Left ventricle myocardium superior (tissue), 1 donor: ENCODE measurements at places on chromosomes 2 and 18. TPM values are rescaled to one million over a fixed set of nuclear protein-coding genes. Genes with fewer than 3 reads are reported as not detected.
A peak's percentile ranks its signal among the peaks of the same experiment; 100 is the strongest.

DNA sequence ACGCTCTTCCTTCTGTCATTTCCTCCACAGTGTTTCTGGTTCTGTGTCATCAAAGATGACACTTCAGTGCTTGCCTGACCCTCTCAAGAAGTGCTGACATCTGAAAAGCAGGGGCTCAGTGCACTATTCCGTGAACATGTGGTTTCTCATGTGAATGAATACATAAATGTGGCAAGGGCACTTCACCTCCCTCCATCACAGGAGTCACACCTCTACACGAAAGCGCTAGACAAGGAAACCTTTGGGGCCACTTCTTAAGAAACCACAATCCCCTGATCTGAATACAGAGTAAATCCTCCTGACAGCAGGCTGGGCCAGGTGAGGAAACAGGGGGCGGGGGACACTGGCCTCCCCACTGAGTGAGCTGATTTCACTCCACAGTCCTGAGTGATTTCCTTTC lies 145.8 kb upstream of the ACAA2 start:
- no peak for DNase-seq

DNA sequence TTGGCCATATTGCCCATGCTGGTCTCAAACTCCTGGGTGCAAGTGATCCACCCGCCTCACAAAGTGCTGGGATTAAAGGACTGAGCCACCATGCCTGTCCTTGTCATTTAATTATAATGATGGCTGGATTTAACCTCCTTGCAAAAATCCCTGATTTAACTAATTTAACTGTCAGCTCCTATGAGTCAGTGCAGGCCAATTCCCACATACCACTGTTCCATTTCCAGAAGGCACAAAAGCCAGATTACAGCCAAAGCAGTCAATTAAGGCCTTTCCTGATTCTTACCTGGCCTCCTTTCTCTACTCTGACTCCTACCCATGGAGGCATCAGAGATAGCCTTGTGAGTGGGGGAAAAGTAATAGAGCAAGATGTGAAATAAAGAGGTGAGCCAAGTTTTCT lies 12.3 kb upstream of the SLC35F5 start:
- DNase-seq = no peak

- DNase-seq = no peak
These were observed 538.2 kb downstream of the NYAP2 start for GRCh38 chr2:225937625-225938187.

DNA sequence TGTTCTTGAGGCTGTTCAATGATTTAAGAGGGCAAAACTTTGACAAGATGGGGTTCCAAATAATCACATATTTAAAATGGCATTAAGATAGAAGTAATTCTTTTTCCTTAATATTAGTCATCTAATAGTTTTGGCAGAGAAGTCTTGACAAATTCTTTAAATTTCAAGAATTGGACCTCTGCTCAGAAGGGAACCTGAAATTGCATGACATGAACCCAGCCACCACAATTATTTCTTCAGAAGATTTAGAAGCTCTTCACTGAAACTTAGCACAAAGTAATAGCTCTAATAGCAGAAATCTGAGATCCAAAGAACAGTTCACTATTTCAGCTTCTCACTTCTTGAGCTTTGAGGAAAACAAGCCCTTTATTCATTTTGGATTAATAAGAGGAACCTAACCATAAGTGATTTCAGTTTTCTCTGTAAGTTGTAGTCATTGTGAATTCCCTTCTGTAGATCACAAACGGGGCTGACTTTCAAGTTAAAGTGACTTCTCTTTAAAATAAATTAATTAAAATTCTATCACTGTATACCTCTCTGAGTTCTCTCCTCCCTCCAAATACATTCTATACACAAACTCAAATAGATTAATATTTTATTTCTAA lies 100.6 kb upstream of the ITGA4 start:
- no peak for DNase-seq

- DNase-seq = no peak
These were observed 61.1 kb downstream of the VWC2L start for GRCh38 chr2:214471990-214472389.

- DNase-seq = peak; percentile 68
These were observed 24.2 kb upstream of the RHOB start for GRCh38 chr2:20422402-20423271.

- DNase-seq = no peak
These were observed 2.4 kb downstream of the OXER1 start for GRCh38 chr2:42761554-42761953.

- no peak for DNase-seq
These were observed 340.4 kb upstream of the MMADHC start for GRCh38 chr2:149928011-149928410.

DNA sequence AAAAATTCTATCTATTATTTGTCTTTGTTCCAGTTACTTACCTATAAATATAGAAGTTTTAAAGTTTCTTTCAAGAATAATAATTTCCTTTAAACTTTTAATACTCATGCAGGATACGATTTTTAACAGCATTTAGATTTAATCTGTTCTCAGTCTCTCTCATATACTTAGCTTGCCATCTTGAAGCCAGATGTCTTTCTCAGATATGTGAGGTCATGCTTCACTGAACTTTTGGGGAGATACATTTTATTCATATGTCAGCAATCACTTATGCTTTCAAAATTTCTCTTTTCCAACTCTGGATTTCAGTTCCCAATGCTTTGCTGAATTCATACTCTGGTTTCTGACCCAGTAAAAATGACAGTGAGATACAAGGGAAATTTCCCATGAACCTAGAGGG lies 66.5 kb upstream of the CCDC178 start:
- no peak for DNase-seq

C2orf78 gene
- not detected for total RNA-seq

DNA sequence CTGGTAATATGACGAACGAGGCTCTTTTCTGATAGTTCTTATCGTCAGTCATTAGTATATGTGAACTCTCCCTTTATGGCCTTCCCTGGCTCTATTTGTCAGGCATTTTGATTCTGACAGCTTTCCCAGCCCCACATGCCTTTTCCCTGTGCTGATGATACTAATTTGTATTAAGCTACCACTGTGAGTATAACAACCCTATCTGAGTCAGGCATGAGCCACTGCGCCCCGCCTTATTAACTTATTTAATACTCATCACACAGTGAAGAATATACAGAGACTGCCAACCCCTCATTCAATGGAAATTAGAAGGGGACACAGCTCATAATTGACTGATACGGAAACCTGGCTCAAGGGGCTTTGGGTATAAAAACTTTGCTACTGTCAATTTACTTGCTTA lies 140.0 kb downstream of the NETO1 start:
- DNase-seq = no peak

XDH gene
- not detected for total RNA-seq

FAM161A gene
- 0.89 TPM for total RNA-seq

MROH2A gene
- not detected for total RNA-seq

DNA sequence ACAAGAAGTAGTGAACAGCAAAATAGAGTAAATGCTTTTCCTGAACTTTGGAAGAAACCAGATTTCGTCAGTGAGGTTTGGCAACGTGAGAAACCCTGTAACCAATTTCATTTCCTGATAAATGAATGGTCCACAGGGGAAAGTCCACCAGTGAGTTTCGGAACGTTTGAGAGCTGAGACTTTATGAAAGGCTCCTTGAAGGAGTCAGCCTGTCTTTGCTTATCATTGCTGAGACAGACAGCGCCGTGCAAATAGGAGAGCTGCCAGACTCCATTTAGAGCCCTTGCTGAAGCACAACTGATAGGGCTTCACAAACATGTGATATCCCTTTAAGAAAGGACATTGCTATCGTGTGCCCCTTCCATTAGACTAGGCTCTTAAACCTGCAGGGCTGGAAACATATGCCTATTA lies 121.8 kb upstream of the SMAD7 start:
- DNase-seq = no peak

VSNL1 gene
- total RNA-seq = 18.6 TPM

ARHGAP25 gene
- total RNA-seq = 5.4 TPM

ZC3H15 gene
- 28.0 TPM for total RNA-seq

DNA sequence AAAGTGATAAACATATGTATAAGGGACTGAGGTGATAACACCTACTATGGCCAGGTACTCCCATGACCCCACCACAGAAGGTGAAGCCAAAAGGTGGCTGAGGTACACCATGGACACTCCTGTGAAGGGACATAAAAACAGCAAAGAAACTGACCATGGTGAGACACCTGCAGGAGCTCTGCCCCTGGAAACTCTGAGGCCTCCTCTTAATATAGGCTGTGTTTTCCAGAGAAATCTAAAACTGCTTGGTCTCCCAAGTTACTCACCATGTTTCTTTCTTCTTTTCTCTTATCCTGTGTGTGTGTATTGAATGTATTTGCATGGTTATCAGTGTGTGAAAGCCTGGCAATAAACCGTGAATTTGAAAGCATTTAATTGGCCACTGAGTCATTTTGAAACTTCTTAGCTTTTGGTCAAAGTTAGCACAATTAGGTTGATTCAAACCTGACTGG lies 739.3 kb upstream of the GCFC2 start:
- no peak for DNase-seq

DNA sequence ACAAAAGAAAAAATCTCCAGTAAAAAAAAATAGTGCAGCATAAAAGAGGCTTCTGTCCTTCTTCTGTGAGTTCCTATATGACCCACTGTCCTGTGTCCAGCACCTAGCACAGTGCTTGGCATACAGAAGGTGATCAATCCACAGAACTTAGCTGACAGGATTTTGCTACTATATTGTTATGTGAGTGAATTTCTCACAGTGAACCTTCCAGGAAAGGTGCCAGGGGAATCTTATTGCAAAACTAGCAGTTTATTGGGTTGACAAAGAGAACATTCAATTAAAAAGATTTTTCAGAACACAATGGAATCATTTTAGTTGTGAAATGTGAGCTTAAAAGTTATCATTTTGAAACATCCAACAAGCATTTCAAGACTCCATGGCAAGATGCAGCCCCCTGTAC lies 12.4 kb upstream of the TRIB2 start:
- no peak for DNase-seq

KATNAL2 gene
- total RNA-seq = 2.7 TPM

STPG4 gene
- not detected for total RNA-seq

ANKRD36B gene
- 3.3 TPM for total RNA-seq

UGT1A6 gene
- total RNA-seq = not detected

DNA sequence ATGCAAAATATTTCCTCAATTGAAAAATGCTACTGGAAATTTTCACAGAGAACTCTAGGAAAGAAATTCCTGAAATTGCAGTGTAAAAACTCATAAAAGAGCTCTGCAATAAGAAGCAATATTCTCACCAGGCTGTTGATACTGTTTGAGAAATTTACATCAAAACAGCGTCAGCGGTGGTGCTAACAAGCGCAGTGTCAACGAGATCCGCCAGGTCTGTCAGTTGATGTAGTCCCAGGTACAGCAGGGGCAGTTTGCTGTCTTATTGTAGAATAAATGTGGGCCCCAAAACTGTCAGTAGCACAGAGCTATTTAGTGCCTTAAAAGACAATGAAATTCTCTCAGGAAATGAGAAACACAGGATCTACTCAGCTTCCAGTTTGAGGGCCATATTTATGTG lies 611.2 kb downstream of the ARHGAP15 start:
- no peak for DNase-seq

GCG gene
- not detected for total RNA-seq

DNA sequence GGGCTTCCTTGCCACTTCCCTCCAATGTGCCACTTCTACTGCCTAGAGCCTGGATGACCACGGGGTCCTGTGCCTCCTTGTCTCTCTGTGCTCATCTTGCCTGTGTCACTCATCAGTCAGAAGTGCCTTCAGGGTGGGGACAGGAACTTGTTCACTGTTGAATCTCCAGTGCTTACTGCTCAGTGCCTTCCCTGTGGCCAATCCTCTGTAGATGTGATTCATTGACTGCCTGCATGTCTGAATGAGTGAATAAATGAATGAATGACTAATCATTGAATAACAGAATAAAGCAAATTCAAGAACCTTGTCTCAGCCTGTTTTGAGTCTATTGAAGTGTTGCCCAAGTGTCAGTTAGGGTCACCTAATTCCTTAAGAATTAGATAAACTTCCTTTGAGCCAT lies 42.3 kb upstream of the FAM136A start:
- no peak for DNase-seq

DNA sequence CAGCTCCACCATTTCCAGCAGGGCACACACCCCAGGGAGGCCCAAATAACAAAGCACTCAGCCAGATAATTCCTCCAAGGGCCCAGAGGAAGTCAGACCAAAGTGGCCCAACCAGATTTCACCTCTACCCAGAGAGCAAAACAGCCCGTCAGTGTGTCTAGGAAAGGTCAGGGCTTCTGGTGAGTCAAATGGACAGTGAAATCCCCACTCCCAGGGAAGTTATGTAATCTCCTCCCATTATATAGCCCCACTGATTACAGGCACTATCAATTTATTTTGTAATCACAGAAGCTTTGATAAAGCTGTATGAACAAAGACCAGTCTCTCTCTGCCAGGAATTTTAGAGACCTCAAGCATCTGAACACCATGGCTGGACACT lies 4.0 kb downstream of the B4GALT6 start:
- DNase-seq = no peak

DNA sequence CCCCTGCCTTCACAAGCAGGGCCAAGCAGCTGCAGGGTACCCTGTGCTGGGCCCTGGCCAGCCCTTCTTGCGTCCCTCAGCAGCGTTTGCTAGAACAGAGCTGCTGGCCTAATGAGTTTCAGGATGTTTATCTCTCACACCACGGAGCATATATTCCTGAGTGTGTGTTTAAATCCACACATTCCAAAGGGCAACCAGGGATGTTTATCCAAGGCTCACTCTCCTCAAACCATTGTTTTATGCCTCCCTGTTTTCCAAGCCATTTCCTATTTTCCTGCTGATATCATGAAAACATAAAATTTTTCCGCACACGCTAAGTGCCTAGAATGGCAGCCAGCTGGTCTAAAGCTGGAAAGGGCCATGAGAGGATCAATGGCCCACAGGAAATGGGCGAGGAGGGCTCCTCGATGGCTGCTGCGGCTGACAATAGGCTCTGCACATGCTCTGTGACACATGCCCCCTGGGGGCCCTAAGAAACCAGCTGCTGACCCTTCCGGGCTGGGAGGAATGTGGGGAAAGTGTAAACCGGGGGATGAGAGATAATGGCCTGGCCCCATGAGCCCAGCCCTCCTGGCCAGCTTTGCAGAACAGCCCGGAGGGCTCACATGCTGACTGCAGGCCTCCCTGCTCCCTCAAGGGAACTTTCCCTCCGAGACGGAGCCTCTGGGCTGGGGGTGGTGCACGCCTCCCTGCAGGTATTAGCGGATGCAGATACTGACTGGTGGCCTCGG lies 194.0 kb downstream of the NDUFA10 start:
- no peak for DNase-seq

PASK gene
- total RNA-seq = 3.4 TPM

GRCh38 chr2:134305109-134305491 lies 51.2 kb downstream of the MGAT5 start:
- DNase-seq = no peak

DNA sequence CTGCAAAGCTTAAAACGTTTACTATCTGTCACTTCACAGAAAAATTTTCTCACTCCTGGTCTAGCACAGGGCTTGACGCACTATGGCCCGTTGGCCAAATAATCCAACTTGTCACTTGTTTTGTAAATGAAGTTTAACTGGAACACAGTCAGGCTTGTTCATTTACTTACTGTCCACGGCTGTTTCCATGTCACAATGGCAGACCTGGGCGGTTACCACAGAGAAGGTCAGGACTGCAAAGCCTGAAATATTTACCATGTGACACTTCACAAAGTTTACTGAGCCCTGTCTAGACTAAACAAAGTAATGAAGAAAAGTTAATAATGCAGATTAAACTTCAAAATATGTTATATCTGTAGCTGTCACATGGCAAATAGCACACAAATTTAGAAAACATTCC lies 273.0 kb upstream of the GYPC start:
- DNase-seq = no peak

- no peak for DNase-seq
These were observed 133.7 kb upstream of the COPS8 start for GRCh38 chr2:236951830-236952475.

SERPINB3 gene
- not detected for total RNA-seq

GRCh38 chr2:15331787-15332186 lies 229.3 kb downstream of the NBAS start:
- DNase-seq = no peak

GRCh38 chr2:102424754-102425153 lies 1.8 kb downstream of the IL18RAP start:
- DNase-seq = no peak
